ENCODE measurements at places on chromosomes 1 and 21.

GRCh38 chr1:115373305-115373704 is 35.3 kb upstream of the NGF start:
- no peak for DNase-seq

DNA sequence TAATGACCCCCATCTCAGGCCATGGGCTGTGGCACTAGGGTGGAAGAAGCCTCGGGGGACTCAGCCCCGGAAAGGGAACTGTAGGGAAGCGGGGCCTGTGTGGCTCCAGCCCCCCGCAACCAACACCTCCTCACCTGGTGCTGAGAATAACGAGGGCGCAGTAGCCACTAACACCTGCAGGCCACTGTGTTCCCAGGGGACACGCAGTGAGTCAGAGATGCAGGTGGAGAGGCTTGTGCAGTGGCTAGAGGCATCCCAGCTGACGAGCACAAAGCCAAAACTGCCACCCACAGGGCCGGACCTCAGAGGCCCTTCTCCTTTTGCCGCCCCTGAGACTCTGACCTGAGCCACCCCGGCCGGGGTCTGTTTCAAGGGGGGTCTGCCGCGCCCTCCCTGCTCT is 33.5 kb upstream of the CCDC27 start:
- DNase-seq: no peak

DNA sequence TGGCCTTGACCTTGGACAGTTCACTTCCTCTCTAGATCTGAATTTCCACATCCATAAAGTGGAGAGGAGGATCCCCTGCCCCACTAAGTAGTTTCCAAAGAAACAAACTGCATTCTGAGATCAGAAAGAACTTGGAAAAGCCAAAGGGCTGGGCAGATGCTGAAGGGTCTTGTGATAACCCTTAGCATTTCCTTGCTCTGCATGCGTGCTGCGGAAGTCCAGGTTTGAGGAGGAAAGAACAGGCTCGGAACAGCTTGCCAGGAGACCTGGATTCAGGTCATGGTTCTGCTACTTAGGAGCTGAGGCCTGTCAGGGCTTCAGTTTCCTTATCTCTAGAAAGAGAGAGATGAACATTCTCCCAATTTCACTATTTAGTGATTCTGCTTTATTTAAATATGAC is 27.2 kb downstream of the IGFN1 start:
- DNase-seq: no peak

- DNase-seq: no peak
Observed at GRCh38 chr1:34477632-34478141, 277.2 kb upstream of the GJB5 start.

GRCh38 chr1:199067483-199067882 is 428.6 kb downstream of the PTPRC start:
- DNase-seq: no peak

- no peak for DNase-seq
Observed at GRCh38 chr1:246428542-246429308, 78.4 kb downstream of the SMYD3 start.

DNA sequence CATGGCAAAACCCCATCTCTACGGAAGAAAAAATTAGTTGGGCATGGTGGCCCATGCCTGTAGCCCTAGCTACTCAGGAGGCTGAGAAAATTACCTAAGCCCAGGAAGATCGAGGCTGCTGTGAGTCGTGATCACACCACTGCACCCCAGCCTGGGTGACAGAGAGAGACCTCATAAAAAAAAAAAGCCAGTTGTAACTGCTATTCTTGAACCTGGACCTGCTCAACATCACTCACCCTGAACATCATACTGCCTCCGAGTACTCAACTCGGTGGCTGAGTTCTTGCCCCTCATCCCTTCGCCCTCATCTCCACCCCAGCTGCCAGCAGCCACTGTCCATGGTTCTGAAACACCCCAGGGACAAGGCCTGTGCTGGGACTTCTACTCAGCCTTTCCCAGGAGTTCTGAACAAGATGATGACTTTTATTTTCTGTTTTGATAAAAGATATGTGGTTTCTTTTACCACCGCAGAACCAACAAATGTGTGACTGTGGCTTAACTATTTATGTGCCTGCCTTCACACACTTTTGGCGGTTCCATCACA is 5.4 kb upstream of the DISP3 start:
- no peak for DNase-seq

- no peak for DNase-seq
Observed at GRCh38 chr1:156464335-156464734, 36.2 kb downstream of the MEF2D start.

DNA sequence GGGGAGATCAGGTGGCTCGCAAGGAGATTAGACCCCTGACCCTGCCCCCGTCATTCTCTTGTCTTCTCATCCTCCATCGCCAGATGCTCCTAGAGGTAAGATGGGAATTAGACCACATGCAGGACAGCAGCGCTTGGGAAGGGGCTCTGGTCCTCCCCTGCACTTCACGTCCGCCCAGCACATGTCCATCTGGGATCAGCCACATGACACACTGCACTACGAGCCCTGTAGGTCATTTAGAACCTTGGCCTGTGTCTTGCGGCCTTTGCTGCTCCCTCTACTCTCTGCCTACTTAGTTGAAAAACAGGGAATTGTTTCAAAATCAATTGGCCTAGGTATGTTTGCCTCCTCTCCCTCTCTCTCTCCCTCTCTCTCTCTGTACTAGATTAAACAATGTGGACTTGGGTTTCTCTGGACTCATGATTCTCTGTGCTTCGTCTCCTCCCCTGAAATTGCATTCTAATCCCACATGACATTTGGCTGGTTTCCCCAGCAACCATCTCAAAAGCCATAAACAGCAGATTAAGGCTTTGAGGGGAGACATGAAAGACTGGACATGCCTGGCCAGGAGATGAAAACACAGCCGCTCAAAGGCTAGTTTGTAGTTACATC is 3.8 kb upstream of the NCMAP start:
- DNase-seq: no peak

DNA sequence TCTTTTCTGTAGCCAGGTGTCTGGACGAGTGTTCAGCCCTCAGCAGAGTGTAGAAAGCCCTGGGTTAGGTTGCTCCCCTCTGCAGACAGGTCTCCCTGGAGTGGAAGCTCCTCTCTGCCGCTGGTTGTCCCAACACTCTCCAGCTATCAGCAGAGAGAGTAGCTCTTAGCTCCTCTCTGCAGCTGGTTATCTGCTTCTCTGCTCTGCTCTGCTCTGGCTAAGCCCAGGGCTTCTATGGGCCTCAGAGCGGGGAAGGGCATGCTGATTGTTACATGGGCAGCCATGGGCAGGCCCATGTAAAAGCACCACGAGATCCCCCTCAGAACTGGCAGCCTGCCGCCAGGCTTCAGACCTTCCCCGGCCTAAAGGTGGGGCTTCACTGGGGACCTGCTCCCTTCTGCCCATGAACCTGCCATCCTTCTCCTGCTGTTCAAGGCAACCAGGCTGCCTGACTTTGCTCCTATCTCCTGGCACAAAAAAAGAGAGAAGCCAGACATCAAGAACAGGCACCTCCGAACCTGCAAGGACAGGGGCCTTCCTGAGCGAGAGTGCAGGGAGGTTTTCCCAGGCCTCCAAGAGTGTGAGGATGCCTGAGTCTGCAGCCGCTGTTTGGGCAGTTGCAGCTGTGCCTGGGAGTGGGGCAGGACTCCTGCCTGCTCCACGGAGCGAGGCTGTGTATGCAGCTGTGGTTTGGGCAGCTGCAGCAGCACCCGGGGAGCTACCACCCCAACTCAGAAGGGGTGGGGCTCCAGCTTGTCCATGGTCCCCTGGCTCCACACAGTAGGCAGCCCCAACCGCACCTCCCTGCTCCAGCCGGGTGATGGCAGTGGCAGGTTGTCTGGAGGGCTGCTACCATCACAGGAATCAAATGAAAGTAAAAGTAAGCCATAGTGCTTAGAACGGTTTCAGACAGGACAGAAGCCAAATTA is 973.7 kb downstream of the LTN1 start:
- DNase-seq: no peak

- no peak for DNase-seq
Observed at GRCh38 chr21:26769613-26770188, 75.5 kb downstream of the ADAMTS1 start.

- no peak for DNase-seq
Observed at GRCh38 chr21:17370916-17371315, 141.9 kb upstream of the CXADR start.

DNA sequence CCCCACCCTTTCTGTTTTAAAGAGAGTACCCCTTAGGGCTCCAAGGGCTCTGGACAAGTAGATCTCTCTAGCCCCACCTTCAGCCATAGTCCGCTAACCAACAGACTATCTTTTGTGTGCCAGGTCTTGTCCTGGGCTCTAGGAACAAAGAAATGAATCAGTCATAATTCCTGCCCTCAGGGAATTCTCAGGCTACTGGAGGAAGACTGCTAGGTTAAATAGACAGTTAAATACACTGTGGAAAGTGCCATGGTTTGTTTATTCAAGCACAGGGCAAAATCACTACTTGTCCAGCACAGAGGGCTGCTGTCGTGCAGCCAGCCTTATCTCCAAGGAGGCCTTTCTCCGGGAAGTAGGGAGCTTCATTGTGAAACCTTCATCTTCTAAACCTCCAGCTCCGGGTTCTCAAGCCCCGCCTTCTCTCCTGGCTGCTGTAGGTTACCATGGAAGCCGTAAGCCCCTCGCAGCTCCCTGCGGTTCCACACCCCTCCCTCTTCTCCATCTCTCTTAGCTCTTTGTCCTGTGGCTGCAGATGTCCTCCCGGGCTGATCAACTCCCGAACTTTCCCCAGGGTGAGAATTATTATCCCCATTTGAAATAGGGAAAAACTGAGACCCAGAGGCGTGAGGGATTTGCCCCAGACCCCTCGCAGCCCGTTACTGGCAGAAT is 29.8 kb downstream of the SHISAL2A start:
- no peak for DNase-seq
